Activated naive CD4-positive, alpha-beta T cell treated with anti-CD3 and anti-CD28 coated beads, Interleukin-2, amount 50 U/mL, for 72 hours (primary cell): ENCODE measurements at places on chromosomes 7 and 10.

GRCh38 chr10:113047605-113047962 is 97.5 kb downstream of the TCF7L2 start:
- no peak for DNase-seq

DNA sequence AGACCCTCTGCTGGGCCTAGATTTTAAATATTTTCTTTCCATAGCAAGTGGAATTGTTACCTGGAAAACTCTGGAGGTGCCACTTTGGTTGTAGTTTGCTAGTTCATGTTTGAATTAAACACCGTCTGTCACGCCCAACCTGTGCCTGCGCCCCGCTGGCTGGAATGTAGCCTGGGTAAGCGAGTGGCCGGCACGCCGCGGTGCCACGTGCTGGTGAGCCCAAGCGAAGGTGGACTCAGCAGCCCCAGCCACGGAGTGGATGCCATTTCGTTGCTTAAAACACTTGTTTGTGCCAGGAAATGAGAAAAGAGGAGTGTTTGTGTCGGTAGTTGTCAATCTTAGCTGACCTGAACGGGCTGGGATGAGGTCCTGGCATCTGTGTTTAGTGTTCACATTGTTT is 2.7 kb downstream of the GET4 start:
- DNase-seq = no peak

GRCh38 chr10:93208717-93209464 is 135.2 kb downstream of the CYP26A1 start:
- DNase-seq = no peak

DNA sequence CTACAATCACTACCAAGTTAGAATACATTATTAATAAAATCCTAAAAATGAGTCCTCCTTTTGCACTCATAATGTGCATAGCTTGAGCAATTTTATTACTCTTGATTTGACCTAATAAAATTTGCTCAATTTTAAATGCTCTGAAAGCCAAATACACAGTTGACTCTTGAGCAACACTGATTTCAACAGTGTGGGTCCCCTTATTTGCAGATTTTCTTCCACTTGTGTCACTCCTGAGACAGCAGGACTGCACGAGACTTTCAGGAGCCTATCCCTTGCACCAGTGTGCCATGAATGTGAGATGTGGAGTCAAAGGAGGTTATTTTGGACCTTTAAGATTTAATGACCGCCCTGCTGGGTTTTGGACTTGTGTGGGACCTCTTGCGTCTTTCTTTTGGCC is 23.2 kb downstream of the RNF216 start:
- no peak for DNase-seq

- DNase-seq = no peak
These were observed 25.7 kb downstream of the NUB1 start for GRCh38 chr7:151367284-151367683.

DNA sequence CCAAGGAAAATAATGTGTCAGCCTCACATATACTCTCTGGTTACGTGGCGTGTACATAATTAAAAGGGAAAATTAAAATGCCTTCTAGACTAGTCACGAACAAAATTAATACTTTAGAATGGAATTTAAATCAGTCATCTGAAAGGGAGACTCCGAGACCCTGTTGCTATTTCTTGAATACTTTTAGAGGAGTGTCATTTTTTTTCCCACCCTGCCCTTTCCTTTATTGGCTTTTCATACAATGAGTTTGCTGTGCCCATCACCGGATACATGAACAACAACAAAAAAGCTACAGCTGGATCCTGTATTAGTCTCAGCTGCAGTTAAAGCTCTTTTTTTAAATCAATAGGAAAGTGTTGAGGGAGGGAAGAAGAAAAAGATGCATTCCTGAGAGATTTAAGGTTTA is 20.1 kb downstream of the CYTH3 start:
- DNase-seq = no peak

- DNase-seq = no peak
These were observed 75.8 kb upstream of the EN2 start for GRCh38 chr7:155381852-155382801.

- no peak for DNase-seq
These were observed 37.9 kb downstream of the PIP4K2A start for GRCh38 chr10:22676435-22676834.

DNA sequence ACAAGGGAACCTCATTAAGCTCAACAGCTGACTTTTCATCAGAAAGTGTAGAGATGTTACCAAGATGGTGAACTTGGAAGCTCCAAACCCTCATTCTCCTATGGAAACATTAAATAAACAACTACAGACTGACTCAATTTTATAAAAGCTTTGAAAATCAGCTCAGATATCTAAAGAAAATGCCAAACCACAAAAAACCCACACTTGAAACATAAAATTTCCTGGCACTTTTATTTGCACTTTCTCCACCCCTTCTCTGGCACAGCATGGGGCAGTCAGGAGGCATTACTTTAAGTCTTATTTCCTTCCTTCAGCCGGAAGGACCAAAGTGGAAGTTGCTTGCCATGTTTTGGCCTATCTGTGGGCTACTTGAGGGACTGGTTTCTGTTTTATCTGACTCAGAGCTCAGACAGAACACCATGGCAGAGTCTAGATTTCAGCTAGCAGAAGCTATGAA is 114.7 kb downstream of the ODAD2 start:
- no peak for DNase-seq

DNA sequence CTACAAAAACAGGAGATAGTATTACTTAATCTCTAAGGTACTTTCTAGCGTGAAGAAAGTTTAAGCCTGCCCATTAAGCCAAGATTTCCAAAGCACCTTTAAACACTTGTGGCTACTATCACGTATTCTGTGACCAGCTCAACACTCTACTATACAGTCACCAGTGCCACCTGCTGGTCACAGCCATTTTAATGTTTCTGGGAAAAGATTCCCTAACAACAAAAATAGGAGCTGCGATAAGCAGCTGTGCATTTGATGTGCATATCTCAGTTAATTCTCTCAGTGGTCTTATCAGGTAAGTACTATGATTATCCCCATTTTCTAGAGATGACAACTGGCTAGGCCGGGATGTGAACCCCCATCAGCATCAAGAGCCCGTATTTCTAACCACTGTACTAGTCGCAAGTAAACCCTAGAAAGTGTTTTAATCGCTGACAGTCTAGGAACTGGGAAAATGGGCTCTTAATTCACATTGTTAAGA is 860 bp downstream of the SEC31B start:
- DNase-seq = no peak

- DNase-seq = no peak
These were observed 59.0 kb downstream of the EXOC6 start for GRCh38 chr10:92907280-92907679.

DNA sequence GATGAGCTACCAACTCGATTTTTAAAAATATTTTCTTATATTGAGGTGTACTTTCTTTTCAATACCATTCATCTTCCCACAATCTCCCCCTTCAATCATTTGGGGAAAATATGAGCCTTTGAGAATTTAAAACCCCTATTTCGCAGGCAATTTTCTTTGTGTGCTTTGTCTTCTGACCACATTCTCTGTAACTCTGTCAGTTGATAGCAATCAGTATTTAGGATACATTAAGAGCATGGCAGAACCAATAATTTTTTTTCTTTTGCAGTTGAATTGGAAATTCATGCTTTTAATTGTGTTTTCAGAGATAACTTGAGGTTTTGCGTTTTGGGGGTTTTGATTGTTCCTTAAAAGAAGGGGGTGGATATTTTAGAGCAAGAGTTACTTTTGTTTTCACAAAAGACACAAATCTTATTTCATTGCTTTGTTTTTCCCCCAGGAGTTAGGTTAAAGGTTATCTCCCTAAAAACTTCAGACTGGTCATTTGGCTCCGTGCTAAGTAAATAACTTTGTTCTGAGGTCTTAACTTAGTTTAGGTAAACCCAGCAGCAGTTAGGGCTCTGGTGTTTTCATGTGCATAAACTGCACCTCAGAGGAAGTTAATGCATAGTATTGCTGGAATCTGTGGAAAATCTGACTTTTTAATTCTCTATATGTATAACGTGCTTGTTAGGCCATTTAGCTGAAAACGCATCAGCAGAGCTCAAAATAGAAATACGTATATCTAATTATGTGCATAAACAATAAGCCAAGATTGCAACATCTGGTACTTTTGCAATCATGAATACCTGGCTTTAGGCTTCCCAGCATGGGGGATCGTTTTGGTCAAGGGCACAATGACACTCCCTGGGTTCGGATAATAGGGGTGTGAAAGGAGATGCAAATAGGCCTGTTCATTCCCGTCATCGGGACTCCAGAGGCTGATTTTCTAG is 676.4 kb upstream of the ANKRD30A start:
- no peak for DNase-seq

DNA sequence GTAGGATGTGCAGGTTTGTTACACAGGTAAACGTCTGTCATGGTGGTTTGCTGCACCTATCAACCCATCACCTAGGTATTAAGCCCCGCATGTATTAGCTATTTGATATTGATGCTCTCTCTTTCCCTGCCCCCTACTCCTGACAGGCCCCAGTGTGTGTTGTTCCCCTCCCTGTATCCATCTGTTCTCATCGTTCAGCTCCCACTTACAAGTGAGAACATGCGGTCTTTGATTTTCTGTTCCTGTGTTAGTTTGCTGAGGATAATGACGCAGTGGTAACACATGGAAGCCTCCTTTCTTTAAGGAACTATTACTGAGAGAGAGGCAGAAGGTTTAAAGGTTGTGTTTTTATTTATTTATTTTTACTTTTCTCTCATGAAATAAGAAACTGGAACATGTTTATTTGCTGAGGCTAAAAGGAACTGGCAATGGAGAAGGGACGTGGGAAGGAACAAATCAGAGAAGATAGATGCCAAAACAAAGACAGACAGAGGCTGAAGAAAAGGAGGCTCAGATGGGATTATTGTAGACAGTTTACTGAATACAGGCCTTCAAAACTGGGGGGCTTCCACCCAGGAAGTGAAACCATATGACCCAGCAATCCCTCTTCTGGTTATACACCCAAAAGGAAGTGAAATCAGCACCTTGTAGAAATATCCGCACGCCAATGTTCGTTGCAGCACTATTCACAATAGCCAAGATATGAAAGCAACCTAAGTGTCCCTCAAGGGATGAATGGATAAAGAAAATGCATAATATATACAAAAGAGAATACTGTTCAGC is 556.3 kb downstream of the GRM8 start:
- DNase-seq = no peak

DNA sequence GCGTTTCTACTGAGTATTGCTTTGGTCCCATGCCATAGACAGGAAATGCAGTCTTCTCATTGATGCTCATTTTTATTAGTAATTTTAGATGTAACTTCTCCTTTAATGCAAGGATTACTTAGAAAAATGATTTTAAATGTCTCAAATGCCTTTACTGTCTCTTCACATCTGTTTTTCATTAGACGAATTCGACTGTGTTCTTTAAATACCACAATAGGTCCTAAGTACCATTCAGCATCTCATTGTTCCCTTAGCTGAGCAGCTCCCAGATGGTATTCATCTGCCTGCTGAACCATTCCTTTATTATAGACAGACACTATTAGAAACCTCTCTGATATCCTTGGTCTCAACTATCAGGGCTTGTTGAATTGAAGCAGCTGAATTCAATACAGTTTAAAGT is 113.6 kb downstream of the LSMEM1 start:
- DNase-seq = no peak

DNA sequence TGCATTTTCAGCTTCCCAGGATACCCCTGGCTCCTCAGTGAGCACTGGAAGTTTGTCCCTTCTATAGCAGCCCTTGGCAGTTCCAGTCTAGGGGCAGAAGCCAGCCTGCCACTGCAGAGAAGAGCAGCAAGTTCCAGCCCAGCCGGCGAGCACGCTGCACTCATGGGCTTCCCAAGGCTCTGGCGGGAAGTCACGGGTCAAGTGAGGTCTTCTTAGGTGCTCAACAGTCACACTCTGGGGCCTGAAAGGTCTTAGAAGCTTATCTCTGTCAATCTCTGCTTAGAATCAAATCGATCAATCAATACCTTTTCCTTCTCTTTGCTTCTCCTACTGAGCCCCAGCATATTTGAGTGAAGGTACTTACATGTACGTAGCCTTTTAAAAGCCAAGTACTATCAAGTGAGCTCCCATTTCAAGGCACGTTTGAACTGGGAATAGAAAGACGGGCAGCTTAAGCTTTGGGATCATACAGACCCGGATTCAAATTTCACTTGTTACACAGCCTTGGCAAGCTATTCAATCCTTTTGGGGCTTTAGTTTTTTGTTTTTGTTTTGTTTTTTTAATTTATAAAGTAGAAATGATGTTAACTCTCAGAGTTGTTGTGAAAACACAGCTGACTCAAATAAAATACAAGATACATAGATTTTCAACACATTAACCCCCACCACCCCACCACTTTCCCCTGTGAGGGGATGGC is 152.6 kb upstream of the KLF14 start:
- no peak for DNase-seq

DNA sequence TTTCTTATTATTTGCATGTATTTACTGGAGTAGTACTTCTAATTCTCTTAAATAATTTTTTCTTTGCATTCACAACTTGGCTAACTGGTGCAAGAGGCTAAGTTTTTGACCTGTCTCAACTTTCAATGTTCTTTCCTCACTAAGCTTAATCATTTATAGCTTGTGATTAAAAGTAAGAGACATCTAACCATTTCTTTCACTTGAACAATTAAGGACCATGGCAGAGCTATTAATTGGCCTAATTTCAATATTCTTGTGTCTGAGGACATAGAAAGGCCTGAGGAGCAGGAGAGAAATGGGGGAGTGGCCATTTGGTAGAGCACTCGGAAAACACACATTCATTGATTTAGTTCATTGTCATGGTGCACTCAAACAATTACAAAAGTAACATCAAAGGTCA is 141.4 kb upstream of the TMEM196 start:
- no peak for DNase-seq

DNA sequence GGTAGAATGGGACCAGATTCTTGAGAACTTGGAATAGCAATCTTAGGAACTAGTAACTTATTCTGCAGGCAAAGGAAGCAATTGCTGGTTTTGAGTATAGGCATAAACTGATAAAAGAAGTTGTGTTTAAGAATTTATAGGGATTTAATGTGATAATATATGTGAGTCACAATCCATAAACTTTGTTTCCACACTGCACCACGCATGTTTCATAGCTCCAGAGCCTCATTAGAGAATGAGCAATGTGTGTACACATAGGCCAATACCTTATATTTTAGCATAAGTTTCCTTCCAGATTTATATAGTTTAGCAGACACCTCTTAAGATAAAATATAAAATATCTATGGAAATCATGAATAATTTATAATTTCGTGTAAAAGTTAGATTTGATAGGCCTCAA is 175.5 kb upstream of the SEMA3A start:
- DNase-seq = no peak
